ENCODE measurements at places on chromosomes 16 and 17.
A peak's percentile ranks its signal among the peaks of the same experiment; 100 is the strongest.

- DNase-seq: peak; percentile 59
These were observed 47.4 kb upstream of the SLC38A10 start for GRCh38 chr17:81342269-81343070.

- DNase-seq: no peak
These were observed 5.8 kb downstream of the PMFBP1 start for GRCh38 chr16:72166151-72166550.

- no peak for DNase-seq
These were observed 37.3 kb downstream of the SPOP start for GRCh38 chr17:49640556-49640955.

GRCh38 chr17:69046121-69046807 is 14.5 kb downstream of the ABCA9 start:
- DNase-seq: no peak

DNA sequence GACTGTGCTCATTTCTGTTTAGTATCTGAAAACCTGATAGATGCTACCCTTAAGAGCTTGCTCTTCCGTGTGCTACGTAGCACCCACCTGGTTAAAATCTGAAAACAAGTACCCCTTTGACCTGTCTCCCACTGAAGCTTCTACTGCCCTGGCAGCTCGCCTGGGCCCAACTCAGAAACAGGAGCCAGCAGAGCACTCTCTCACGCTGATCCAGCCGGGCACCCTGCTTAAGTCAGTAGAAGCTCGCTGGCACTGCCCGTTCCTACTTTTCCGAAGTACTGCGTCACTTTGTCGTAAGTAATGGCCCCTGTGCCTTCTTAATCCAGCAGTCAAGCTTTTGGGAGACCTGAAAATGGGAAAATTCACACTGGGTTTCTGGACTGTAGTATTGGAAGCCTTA is 18.9 kb downstream of the NTAN1 start:
- DNase-seq: no peak

DNA sequence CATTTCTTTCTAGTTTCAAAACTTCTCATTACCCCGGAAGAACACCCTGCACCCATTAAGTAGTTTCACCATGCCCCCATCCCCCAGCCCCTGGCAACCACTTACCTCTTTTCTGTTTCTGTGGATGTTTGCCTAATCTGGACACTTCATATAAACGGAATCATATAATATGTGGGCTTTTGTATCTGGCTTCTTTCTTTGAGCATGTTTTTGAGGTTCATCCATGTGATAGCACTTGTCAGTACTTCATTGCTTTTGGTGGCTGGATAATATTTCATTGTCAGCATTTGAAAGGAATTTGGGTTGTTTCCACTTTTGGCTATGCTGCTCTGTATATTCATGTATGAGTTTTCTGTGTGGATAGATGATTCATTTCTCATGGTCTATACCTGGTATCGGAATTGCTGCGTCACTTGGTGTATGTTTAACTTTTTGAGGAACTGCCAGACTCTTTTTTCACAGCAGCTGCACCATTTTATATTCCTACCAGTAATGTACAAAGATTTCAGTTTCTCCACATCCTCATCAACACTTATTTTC is 30.0 kb upstream of the SLC5A10 start:
- no peak for DNase-seq

GRCh38 chr17:1229349-1229899 is 40.8 kb upstream of the BHLHA9 start:
- DNase-seq: peak; percentile 88

- no peak for DNase-seq
These were observed 95.6 kb downstream of the SALL1 start for GRCh38 chr16:51055434-51055833.

DNA sequence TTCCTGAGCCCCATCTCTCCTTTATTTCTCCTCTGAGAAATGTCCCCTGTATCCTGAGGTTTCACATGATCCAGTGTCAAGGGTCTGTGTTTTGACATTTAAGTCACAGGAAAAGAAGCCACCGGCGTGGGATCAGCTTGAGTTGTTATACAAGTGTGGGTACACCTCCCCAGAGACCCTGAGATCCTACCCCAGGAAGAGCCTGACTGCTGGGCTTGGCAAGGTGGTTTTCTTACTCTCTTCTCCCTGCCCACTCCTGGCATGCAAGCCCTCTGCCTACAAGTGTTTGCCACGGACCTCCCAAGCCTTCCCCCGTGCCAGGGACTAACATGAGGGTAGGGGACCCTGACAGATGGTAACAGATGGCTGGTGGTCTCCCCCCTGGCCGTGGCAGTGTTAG is 2.8 kb upstream of the ARHGAP27 start:
- no peak for DNase-seq

DNA sequence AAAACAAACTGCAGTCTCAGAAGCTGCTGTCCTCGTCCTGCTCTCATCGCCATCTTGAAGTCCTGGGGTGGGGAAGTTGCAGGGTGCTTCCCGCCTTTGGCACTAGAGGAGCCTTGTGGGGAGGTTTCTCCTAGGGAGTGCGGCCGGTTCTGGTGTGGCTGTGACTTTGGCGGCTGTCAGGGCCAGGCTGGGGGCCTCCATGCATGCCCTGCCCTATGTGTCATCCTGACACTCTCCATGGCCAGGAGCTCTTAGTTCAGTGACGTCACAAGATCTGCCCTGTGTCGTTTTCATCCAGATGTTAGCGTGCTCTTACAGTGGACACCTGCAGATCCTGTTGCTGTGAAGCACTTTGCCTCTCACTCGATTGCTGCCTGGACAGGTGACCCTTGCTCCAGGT is 49.6 kb downstream of the PLD6 start:
- no peak for DNase-seq

- DNase-seq: no peak
These were observed 144.3 kb downstream of the ITFG1 start for GRCh38 chr16:47316442-47317015.

DNA sequence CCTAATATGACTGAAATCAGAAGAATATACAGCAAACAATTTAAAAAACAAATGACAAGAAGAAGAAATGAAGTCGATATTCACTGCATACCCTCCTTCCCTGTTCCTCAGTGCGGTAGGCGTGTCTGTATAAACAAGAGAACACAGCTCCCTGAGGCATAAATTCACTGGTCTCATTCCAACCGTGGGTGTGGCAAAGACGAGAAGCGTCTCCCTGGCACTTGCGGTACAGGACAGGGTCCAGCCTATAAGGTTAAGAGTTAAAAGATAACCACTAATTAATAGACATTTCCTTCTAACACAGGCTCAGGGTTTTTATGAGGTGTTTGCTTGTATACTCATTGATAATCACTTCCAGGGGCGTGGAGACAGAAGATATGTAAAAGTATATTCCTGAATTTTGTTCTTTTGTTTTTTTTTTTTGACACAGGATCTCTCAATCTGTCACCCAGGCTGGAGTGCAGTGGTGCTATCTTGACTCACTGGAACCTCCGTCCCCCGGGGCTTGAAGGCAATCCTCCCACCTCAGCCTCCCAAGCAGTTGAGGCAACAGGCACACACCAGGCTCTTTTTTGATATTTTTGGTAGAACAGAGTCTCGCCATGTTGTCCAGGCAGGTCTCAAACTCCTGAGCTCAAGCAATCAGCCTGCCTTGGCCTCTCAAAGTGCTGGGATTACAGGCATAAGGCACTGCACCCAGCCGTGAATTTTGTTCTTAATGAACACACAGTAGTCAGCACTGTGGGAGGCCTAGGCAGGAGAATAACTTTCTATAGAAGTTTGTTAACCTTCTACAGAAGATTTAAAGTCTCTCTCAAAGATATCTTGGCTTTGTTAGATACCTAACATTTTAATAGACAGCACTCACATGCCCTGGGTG is 59.1 kb upstream of the CLEC18B start:
- peak; percentile 77 for DNase-seq

DNA sequence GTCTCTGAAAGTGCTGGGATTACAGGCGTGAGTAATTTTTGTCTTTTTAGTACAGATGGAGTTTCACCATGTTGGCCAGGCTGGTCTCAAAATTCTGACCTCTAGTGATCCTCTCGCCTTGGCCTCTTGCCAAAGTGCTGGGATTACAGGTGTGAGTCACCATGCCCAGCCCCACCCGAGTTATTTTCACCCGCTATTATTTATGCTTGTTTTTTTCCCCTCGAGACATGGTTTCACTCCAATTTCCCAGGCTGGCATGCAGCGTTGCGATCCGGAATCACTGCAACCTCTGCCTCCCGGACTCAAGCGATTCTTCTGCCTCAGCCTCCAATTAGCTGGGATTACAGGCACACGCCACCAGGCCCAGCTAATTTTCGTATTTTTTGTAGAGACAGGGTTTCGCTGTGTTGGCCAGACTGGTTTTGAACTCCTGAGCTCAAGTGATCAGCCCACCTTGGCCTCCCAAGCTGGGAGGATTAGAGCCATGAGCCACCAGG is 9.2 kb downstream of the RPL23 start:
- DNase-seq: no peak

DNA sequence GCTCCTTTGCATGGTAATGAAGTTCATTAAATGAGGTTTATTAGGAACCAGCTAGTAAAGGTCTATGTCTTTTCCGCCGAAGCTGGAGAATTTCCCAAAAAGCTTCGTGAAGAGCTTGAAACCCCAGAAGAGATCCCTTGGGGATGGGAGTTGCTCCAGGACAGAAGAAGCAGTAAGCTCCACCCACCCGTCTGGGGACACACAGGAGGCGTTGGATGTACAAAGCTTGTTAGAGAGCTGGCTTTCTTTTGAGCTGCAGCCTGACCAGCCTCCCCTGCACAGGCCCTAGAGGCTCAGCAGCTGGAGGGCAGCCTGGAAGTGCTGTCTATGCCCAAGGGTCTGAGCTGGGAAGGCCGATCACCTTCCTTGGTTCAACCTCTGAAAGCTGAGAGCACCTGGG is 147.4 kb upstream of the SDK2 start:
- no peak for DNase-seq

DNA sequence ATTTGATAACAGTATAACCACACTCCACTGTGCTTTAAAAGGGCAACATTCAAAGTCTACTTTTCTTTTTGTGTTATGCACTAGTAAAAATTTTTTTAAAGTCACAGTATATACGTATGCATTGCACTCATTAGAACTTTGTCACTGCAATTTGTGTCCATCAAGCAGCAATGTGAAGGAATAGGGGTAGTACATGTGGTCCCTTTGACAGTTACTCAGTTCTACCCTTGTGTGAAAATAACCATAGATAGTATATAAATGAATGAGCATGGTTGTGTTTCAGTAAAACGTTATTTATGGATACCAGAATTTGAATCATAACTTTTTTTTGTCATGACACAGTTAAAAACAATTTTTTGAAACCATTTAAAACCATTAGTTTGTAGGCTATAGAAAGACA is 30.7 kb downstream of the NFATC3 start:
- no peak for DNase-seq

DNA sequence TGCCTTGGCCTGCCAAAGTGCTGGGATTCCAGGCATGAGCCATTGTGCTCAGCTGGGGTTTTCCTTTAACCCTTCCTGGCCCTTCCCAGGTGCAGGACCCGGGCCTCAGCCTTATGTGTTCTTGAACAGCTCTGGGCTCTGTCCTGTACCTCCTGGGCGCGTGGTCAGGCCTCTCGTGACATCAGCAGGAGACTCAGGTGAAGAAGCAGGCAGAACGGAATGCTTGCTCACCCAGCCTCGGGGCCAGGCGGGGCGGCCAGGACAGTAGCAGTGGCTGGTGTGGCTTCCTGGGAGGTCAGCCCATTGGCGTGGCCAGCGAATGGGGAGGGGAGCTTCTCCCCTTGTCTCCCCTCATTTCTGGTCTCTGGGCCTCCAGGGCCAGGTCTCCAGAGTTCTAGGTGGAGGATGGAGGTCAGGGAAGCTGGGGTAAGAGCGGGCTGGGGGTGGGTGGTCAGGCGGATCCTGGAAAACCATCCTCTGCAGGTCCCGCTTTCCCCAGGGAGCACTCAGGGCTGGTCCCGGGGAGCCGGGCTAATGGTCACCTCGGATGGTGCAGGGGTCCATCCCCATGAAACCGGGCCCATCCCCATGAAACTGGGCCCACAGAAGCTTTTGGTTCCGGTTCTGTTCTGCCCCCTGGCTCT is 281.5 kb downstream of the SEC14L1 start:
- DNase-seq: no peak

DNA sequence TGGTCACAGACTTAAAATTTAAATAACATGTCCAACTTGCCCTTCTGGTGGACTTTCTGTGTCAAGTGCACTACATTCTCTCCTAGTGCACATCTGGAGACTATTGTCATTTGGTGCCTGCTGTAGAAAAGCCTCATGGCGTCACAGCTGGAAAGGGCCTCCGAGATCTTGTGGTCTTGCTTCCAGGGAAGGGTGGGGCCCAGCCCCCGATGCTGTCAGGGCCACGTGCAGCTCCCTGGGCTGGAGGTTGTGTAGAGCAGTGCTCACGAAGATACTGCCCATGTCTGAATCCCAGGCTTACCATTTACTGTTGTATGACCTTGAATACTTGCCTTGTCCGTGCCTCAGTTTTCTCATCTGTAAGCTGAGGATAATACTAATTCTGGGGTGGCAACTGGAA is 6.8 kb upstream of the MPRIP start:
- DNase-seq: no peak

GRCh38 chr17:77264617-77265230 is 124.0 kb downstream of the SEC14L1 start:
- no peak for DNase-seq

GRCh38 chr16:57742543-57742942 is 7.0 kb downstream of the KATNB1 start:
- no peak for DNase-seq

DNA sequence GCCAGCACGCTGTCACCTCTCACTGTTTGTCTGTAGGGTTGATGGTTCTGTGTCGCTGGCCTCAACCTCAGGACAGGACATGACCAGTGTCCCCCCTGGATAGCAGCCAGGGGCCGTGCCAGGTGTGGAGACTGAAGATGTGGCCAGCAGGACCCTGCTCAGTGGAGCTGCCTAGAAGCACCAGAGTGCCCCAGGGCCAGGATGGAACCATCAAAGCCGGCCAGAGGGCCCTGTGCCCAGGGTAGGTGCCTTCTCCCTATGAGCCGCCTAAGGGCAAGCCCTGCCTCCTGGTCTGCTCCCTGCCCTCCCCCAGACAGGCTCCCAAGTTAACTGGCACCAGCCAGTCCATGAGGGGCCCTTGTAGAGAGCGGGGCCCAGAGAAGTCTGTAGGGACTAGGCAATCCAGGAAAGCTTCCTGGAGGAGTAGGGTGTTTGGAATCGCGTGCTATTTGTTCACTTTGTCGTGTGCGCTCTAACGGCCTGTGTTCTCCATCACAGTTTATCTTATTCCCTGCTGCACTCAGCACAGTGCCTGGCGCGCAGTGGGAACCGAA is 546 bp upstream of the NDUFB10 start:
- no peak for DNase-seq

DNA sequence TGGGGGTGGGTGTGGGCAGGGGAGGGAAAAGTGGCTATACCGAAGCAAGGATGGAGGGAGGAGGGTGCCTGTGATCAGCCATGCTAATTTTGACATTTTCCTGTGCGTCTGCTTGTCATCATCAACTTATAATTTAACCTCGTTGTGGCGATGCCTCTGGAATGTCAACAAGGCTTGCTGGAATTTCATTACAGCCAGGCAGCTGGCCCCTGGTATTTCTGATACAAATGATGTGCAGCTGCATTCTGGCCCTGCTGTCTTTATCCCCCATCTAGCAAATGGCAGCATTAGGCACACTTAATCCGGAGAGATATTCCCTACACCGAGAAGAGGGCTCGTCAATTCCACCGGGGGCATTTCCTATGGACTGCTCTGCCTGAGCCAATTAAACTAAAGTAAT is 278.3 kb upstream of the CCL2 start:
- no peak for DNase-seq

All from Peyer's patch (tissue), 4 donors.